Dermis microvascular lymphatic vessel endothelial cell (primary cell): ENCODE measurements at places on chromosomes 12 and 14.
A peak's percentile ranks its signal among the peaks of the same experiment; 100 is the strongest.

DNA sequence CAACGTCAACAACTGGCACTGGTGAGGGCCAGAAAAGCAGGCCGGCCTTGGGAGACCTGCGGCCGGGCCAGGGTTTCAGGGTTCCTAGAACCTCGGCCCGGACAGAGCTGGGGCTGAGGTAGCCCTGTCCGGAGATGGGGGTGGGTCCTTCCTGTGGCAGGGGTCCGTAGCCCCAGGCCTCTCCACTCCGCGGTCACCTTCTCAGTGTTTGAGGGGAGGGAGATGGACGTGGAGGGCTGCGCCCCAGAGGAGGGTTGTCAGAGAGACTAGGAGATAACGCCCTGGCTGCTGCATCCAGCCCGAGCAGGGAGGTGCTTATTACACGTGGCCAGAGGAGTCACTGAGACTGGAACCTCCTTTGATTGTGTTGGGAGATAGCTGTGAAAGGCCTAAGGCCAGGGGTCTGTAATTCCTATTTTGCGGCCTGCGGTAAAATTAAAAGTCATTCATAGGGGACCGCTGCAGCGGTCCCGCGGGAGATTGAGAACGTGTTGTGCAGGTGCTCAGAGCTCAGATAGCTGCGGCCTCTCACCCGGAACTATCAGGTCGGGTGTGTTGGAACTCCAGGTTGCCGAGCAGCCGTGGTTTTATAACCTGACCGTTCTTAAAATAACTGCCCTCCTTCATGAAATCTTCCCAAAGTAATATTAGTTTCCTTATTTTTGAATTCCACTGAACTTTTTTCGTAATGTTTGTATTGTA is 507 bp downstream of the AHSA1 start:
- no peak for DNase-seq

DNA sequence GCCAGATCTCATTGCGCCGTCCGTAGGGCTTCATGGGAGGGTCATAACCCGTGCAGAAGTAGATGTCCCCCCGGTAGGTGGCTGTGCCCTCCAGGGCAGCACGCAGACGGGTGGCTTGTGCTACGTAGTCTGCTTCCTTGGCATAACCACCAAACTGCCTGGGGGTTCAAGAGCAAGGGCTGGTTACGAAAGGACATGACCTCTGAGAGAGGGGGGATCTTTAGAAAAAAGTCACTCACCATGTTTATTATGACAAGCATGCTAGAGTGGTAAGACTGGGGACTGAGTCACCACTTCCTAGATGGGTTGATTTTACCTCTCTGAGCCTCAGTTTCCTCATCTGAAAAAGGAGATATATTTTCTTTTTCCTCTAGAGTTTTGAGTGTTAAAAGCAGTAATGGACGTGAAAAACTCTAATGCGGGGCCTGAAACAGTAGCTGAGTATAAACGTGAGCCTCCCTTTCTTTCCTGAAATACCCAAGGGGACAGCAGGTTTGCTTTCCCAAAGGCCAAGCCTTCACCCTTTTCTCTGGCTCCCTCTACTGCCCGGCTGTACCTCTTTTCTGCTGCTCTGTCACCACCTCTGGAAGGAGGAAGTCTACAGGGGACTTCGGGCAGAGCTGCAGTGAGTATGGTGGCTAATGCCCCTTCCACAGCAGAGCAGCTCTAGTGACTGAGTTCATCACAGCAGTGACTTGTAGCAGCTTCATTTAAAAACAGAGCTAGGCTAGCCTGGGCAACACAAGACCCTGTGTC is 23.5 kb upstream of the GPRC5D start:
- DNase-seq = peak; percentile 34

GRCh38 chr12:5433081-5433844 is 1.4 kb downstream of the NTF3 start:
- no peak for DNase-seq

DNA sequence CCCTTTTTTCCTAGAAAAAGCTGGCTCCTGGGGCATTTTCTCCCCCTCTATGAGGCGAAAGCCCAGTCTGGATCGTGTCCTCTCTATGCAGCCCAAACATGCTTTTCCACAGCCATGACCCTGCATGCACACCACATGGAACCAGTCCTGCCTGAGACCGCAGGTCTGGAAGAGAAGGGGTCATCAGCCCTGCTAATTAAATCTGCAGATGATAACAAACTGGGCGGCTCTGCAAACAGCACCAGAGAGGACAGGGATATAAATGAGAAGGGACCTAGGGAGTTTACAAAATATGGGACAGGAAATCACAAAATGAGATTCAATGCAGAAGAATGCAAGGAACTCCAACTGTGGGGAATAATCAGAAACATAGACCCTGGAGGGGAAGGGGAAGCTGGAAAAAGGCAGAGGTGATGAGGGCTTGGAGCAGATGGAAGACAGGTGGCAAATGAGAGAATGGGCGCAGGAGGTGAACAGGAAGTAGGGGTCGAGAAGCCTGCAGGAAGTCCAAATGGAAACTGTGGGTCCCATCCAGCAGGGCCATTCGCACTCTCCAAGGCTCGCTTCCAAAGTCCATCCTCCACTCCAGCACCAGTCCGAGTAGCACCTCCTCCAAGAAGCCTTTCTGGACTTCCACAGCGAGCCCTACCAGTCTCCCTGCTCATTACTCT is 76.3 kb downstream of the ANO2 start:
- DNase-seq = peak; percentile 71

DNA sequence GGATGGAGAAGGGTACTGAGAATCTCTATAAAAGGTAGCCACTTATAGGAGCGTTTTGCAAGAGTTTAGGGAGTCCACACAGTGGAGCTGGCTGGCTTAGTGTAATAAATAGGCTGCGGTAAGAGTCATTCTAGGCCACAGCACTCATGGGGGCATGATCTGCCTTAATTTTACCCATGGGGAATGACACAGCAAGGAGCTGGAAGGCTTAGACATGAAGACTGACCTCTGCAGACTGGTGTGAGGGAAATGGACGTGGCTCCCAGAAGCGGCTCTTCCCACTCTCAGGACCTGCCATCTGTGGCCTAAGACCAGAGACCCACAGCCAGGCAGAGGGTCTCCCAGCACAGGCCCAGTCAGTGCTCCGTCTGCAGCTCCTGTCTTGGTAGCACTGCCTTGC is 173.3 kb downstream of the PPM1H start:
- DNase-seq = no peak

- DNase-seq = no peak
These were observed 133.3 kb downstream of the DACT1 start for GRCh38 chr14:58771016-58771415.

DNA sequence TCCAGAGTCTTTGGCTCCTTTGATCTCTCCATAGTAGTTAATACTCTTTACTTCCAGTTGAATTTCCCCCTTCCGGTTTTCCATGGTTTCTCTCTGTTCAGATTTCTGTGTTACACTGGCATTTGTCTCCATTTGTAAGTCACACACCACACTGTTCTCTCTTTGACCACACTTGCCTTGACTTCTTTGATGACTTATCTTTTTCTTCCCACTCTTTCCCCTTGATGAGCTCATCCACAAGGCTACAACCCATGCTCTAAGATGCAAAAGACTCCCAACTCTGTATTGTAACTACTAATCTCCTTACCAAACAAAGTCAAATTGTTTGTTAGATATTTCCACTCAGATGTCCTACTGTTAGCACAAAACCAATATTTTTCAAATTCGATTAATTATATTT is 242.7 kb upstream of the E2F7 start:
- DNase-seq = no peak

- DNase-seq = no peak
These were observed 4.0 kb downstream of the TBX3 start for GRCh38 chr12:114679942-114680341.

- DNase-seq = no peak
These were observed 9.4 kb downstream of the INF2 start for GRCh38 chr14:104698688-104699425.

DNA sequence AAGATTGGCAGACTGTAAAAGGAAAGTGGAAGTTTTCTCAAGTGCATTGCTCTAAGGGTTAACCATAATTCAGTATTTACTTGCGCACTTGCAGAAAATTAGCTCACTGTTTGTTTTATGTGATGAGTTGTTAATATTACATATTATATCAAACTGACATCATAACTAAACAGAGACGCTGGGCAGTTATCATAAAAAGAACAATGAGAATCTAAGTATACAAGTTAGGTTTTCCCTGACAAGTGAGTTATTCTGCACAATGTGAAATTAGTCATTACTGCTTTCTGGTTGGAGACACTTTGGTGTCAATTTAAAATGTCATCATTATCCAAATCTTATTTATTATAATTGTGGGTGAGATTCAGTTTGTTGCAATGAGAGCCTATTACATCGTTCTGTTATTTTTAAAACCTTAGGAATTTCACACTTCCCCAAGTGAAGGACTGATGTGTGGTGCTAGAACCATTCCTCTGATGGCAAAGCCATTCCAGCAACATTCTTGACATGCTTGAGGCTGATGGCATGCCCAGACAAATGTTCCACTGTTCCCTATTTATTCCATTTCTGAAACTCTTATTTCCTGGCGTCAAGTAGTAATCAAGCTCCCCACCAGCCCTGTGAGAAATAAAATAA is 90.1 kb upstream of the FLRT2 start:
- no peak for DNase-seq

DNA sequence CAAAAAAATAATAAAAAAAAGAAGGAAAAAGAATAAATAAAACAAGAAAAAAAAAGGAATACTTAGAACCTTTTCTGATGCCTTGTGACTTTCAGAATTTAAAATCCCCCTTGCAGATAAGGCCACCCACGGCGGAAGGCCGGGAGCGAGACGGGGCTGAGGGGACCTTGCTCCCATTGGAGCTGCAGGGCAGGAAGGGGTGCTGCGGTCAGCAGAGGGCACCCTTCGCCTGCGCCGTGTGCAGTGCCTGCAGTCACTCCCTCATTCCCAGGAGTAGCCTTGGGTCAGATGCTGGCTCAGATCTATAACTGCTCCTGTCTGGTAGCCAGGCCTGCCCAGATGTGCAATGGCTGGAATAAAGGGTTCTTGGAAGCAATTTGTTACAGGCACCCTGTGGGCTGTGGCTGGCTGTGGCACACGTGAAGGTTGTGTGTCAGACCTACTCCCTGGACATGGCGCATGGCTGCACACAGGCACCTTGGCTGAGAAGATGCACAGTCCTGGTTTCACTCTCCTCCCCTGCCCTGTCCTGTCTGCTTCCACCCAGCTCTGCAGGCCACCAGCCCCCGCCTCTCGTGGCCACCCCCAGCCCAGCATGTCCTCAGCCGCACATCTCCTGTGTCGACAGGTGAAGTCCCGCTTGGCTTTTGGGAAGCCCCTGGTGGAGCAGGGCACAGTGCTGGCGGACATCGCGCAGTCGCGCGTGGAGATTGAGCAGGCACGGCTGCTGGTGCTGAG is 13.4 kb upstream of the ALDH2 start:
- DNase-seq = no peak

DNA sequence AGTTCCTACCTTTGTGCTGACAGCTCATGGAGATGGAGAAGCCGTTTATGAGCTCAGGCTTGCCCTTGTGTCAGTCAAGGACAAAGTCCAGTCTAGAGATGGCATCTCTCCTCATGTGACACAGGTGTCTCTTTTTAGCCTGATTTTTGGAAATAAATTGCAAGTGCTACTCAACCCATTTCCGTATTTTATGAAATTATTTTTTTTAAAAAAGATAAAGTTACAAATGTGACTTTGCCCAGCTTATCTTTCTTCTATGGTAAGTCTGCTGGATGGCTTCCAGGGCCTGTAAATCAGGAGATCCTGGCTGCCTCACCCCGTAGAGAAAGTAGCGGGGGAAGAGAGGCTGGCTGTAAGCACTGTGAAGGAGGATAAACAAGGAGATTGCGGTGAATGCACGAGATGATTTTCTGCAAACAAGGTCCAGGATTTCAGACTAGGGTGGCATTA is 169.7 kb downstream of the MYRFL start:
- DNase-seq = no peak

- DNase-seq = no peak
These were observed 46.5 kb downstream of the CCER1 start for GRCh38 chr12:90908465-90908864.

- DNase-seq = no peak
These were observed 54.9 kb downstream of the OTOGL start for GRCh38 chr12:80154261-80154660.

GRCh38 chr12:29287622-29288021 is 93.3 kb downstream of the ERGIC2 start:
- DNase-seq = no peak

GRCh38 chr14:68888883-68889282 is 90.2 kb downstream of the ACTN1 start:
- DNase-seq = no peak

DNA sequence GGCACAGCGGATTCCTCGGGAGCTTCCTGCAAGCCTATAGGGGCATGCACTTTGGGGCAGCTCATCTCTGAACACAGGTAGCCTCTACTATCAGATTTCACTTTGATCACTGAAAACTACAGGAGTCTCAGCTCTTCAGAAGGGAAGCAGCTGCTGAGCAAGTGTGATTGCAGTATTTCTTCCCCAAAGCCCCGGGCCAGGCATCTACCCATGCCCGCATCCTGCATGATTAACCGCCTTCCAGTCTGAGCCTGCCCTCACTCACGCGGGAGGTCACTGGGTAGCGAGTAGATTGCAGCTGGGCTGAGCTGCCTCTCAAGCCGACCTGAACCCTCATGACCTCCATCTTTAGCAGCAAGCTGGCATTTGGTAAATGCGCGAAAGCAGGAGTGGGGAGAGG is 334.7 kb downstream of the DPF3 start:
- DNase-seq = no peak

DNA sequence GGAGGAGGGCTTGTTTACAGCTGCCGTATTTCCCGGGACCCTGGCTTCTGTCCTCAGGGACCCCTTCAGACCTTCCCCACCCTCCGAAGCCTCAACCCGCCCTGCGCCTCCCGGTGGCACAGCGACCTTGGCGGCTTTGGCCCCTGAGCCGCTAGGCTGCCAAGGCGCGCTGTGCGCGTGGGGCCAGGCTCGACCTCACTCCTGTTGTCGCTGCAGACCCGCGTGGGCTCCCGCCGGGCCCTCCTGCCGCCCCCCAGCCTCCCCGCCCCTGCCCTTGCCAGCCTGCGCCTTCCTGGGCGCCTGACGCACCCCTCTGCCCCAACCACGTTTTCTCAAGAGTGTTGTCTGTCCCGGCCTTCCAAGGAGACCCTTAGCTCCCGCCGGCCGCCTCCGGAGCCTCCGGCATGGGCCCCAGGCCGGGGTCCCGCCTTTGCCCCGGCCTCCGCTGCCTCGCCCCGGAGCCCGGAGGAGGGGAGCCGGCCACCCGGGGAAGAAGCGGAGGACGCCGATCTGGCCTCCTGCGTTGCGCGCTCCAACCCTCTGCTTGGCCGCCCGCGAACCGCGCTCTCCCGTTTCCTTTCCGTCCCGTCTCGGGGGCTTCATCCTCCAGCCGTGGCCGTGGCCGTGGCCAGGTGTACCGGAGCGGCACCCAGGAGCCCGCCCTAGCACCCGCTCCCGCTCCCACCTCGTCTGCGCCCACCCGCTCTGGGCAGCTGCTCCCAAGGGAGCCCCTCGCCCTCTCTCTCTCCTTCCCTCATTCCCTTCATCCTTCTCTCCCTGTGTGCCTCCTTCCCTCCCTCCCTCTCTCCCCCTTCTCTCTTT is 19.9 kb downstream of the PPP2R5C start:
- DNase-seq = no peak

DNA sequence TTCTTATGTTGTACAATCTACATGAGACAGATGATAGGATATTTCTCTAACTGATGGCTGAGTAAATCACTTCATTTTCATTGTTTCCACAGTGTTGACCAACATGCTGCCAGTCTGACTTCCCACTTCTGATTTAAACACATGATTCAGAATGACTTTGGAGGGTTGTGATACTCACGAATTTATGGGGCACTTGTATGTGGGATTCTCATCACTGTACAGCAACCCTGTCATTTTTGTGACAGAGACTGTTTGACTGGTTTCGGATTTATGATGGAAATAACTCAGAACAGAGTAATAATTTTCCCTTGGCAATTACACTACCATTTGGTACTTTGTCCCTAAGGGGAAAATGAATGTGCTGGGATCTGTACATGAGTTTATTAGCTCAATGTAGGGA is 333.8 kb downstream of the TRHDE start:
- no peak for DNase-seq

- DNase-seq = no peak
These were observed 33.3 kb upstream of the TBX5 start for GRCh38 chr12:114439261-114439683.
